ENCODE measurements at places on chromosomes 7 and 10.

- DNase-seq: no peak
Measured at GRCh38 chr10:62019685-62020359, 118.3 kb downstream of the ARID5B start.

GRCh38 chr7:37144423-37144822 lies 304.2 kb downstream of the ELMO1 start:
- no peak for DNase-seq

GRCh38 chr10:112827951-112828350 lies 122.1 kb upstream of the TCF7L2 start:
- DNase-seq: no peak

GRCh38 chr7:140656548-140657515 lies 15.9 kb upstream of the ADCK2 start:
- DNase-seq: no peak

- no peak for DNase-seq
Measured at GRCh38 chr7:16684935-16685334, 39.0 kb downstream of the BZW2 start.

DNA sequence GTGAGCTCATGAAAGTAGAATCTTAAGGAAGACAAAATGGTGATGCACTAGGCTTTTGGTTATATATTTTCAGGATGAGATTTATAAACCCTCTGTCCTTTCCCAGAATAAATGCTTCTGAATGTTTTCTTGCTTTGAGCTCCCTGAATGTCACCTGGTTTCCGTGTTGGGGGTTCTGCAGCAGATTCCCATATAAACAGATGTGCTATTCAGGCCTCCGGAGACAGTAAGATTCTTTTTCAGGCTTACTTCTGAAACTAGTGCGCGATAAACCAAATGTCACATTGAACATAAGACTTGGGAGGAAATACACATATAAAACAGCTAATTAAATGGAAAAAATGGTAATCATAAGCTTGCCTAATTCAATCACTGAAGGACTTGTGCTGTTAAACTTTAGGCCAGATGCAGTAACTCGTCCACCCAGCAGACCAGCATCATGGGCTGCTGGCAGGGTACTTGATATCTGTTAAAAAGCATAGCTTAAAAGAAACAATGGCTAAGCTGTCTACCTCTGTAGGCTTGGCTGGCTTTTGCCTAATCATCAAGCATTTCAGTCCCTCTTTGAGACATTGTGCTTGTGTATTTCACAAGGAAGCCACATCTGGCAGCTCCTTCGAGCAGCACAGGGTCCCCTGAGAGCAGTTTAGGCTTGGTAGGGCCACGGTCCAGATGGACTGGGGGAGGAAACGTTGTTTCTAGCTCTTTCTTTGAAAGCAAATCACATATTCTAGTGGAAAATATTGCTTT lies 281.2 kb upstream of the KIAA1217 start:
- no peak for DNase-seq

- DNase-seq: no peak
Measured at GRCh38 chr7:140415361-140415760, 11.5 kb downstream of the RAB19 start.

DNA sequence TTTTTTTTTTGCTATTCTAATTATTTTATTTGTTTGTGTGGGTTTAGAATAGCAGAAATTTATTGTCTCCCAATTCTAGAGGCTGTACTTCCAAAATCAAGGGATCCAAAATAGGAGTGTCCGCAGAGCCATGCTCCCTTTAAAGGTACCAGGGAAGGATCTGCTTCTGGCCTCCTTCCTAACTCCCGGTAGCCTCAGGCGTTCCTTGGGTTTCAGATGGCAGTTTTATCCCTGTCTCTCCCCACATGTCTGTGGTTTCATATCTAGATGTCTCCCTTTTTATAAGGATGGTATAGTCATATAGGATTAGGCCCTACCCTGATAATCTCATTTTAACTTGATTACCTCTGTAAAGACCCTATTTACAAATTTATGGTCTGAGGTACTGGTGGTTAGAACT lies 48.4 kb downstream of the BMPR1A start:
- no peak for DNase-seq

DNA sequence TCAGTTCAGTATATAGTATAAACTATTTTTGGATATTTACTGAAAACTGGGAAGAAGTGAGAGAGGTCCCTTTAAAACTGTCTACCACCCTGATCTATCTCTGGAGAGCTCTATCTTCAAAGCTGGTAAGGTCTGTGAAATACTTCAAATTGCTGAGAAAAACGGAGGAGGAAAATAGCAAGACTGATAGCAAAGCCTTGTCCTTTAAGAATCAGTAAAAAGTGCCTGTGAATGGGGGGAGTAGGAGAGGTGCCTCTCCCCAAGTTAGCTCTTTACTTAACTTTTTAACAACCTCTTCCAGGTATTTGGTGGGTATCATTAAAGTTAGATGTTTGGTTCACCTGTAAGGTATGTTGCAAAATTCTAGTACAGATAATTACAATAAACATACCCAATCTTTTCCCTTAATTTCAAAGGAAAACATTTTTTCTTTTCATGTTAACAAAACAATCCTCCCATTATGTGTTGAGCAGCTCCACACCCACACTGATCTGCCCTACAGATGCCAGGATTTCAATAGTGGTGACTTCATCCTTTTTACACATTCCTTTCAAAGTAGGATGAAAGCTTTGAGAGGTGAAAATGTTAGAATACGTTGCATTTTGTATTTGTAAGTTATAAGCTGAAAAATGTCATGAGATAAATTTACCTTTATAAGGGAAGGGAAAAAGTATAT lies 149.2 kb downstream of the CRPPA start:
- no peak for DNase-seq

GRCh38 chr10:12221323-12222298 lies 25.6 kb downstream of the CDC123 start:
- DNase-seq: no peak

DNA sequence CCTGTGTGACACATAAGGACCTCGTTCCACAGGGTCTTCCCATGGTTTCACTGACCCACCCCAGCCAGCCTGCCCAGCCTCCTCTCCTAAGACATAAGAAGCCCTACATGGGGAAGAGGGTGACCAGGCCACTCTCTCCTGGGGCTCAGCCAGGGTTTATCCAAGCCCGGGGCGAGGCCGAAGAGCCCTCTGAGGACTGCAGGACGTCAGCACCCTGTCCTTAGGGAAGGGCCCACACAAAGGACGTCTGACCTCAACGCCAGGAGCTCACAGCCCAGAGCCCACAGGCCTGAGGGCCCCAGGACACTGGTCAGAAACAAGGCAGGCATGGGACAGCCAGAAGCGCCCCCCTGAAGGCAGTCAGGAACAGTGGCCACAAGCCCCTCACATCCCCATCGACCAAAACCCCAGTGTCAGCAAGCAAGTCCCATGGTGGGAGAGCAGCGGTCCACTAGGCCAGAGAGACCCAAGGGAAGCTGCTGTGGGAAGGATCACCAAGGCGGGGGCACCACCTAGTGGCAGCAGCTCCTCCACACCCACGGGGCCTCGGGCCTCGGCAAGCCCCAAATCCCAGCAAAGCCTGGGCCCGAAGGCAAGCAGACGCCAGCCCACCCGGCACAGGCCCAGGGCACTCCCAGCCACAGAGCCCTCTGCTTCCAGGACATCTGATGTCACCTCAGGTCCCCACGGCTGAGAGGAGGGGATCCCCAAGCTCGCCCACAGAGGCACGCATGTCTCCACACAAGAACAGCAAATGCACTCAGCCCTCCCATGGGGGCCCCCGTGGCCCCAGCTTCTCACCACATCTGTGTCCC lies 23.4 kb downstream of the MAD1L1 start:
- DNase-seq: no peak

GRCh38 chr7:157043745-157044144 lies 33.3 kb upstream of the MNX1 start:
- no peak for DNase-seq

DNA sequence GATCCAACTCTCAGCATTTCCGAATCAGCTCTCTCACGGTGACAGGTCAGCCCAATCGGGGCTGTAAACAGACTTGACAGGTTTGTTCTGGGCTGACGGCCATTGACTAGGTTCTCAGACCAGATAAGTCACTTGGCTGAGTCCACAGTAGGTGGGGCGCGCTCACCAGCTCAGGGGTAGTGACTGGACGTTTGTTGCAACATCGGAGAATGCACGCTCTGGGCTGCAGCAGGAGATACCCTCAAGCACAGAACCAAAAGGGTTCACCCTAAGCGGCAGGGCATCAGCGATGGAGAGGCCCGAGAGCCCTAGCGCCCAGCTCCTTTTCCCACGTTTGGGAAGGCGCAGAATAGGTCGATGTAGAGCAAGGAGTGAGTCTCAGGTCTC lies 1.8 kb downstream of the KLLN start:
- DNase-seq: no peak

GRCh38 chr10:91590904-91591796 lies 41.7 kb downstream of the PPP1R3C start:
- DNase-seq: no peak

- DNase-seq: no peak
Measured at GRCh38 chr7:148020679-148021078, 569.9 kb upstream of the C7orf33 start.

DNA sequence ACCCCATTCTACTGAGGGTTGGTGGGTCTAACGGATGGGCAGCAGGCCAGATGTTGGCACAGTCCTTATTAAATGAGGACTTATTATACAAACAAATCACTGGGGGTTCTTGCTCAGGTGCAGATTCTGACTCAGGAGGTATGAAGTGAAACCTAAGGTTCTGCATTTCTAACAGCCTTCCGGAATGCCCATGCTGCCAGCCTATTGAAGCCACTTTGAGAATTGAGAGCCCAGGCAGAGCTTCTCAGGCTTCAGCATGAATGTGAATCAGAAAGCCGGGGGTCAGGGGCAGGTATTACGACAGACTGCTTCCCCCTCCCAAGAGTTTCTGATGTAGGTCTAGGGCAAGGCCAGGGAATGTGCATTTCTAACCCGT lies 34.1 kb upstream of the NPFFR1 start:
- DNase-seq: no peak

All from cortex of kidney (tissue), 1 donor.